Natural killer cell (primary cell): ENCODE measurements at places on chromosomes 12 and 14.

DNA sequence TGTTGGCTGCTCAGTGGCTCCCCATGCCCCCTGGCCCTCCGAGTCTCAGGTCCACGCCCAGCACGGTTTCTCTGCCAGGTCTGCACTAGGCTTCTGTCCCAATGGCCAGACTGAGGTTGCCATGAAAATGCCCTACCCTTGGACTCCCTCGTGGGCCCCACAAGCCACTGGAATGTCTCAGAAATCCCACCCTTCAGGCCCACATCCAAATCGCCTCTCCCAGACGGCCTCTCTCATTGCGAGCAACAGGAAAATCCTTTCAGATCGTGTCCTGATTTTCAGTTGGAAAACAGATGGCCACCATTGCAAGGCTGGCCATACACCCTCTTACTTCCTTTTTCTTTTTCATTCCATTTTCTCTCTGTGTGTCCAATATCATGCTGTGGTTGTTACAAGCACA is 77.3 kb downstream of the IRF2BPL start:
- H3K4me3 ChIP-seq, result no peak overlapping the region
- no peak overlapping the region for H3K27ac ChIP-seq
- no peaks in the 10 kb centered on the region for H3K36me3 ChIP-seq
- H3K4me1 ChIP-seq, result peaks cover 63% of the 10 kb centered on the region
- no peak for DNase-seq

DNA sequence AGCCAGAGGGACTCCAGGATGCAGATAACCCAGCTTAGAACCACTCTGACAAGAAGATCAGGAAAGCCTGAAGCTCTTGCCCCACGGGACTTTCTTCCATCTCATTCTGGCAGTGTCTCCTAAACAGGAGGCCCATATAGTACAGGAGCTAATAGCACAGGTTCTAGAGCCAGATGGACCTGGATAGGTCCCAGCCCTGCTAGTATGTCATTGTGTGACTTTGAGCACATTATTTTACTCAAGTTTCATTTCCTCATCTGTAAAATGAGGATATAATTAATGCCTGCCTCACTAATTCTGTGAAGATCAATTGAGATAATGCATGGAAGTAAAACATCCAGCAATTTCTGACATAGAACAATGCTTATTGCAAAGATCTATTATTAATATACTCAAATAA is 66.5 kb upstream of the GZMB start:
- peak overlapping the region; percentile 2 for H3K27ac ChIP-seq
- H3K36me3 ChIP-seq, result no peaks in the 10 kb centered on the region
- DNase-seq, result no peak
- H3K4me3 ChIP-seq, result no peak overlapping the region

DNA sequence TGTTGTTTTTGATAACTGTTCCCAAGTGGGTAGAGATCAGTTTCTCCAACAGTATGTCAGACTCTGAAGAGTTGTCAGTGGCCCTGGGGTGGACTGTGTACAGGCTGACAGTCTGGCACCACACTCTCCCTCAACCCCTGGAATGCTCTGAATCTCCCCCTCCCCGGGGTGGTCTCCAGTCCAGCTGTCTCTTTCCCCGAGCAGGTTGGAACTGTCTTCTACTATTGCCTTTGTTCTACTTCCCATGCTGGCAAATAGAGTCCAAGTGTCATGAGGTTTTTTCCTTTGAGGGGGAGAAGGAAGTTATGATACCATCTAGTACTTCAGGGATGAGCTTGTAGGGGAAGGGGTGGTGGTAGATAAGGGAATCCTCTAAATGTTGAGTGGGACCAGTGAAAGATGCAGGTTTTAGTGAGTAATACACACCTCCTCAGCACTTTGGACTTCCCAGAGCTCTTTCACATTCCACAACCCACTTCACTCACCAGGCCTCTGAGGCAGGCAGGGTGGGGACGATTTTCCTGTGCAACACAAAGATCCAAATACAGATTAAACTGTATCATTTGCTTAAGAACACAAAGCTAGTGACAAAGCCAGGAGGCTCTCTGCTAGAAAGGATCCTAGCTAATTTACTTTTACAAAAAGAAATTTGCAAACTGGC is 170.7 kb upstream of the GZMB start:
- H3K4me1 ChIP-seq, result no peaks in the 10 kb centered on the region
- no peak for DNase-seq
- H3K27ac ChIP-seq, result no peak overlapping the region
- H3K4me3 ChIP-seq, result no peak overlapping the region
- no peaks in the 10 kb centered on the region for H3K27me3 ChIP-seq

DNA sequence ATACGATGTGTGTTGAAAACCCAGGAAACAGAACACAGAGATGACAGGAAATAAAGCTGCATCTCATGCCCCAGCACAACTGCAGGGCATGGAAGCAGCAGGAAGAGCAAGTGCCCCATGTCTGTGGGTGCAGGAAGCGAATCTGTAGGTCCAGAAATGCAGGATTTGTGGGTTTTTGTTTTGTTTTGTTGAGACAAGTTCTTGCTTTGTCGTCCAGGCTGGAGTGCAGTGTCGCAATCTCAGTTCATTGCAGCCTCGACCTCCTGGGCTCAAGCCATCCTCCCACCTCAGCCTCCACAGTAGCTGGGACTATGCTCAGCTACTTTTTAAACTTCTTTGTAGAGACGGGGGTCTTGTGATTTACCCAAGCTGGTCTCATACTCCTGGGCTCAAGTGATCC is 6.2 kb upstream of the RPS6KL1 start:
- peaks cover 4% of the 10 kb centered on the region for H3K4me1 ChIP-seq
- no peak overlapping the region for H3K4me3 ChIP-seq
- no peak overlapping the region for H3K27ac ChIP-seq
- no peaks in the 10 kb centered on the region for H3K36me3 ChIP-seq

GRCh38 chr14:103517721-103518421 is 4.8 kb downstream of the CKB start:
- no peak overlapping the region for H3K27ac ChIP-seq
- peaks cover 18% of the 10 kb centered on the region for H3K4me1 ChIP-seq
- no peaks in the 10 kb centered on the region for H3K36me3 ChIP-seq
- DNase-seq, result no peak
- no peak overlapping the region for H3K4me3 ChIP-seq
- H3K27me3 ChIP-seq, result peaks cover 5% of the 10 kb centered on the region

- H3K36me3 ChIP-seq, result no peaks in the 10 kb centered on the region
- no peak overlapping the region for H3K27ac ChIP-seq
- H3K27me3 ChIP-seq, result no peaks in the 10 kb centered on the region
- no peak for DNase-seq
- H3K4me3 ChIP-seq, result no peak overlapping the region
- no peaks in the 10 kb centered on the region for H3K4me1 ChIP-seq
These were observed 43.3 kb downstream of the OTOGL start for GRCh38 chr12:80142640-80143039.
